T-helper 17 cell (primary cell): ENCODE measurements at places on chromosomes 5 and 9. TPM values are rescaled to one million over a fixed set of nuclear protein-coding genes. Genes with fewer than 3 reads are reported as not detected.

DNA sequence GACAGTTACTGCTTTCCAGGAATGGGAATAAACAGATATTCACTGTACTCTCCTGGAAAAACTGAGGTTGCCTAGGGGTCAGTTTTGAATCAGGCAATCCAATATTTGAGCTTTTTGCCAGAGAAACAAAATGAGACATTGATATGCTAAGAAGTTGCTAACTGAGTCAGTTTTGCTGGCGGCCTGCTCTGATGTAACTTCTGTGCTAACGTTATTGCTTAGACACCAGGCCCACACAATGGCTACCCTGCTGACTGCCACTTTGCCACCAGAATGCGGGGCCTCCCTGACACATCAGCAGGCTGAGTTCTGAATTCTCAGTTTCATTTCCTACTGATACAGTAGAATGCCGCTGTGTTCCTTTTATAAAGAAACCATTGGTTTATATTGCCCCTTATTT lies 18.2 kb upstream of the ZNF618 start:
- H3K27ac ChIP-seq: no peak overlapping the region
- H3K27me3 ChIP-seq: peaks cover 41% of the 10 kb centered on the region
- H3K4me1 ChIP-seq: no peaks in the 10 kb centered on the region
- H3K36me3 ChIP-seq: no peaks in the 10 kb centered on the region
- no peak overlapping the region for H3K4me3 ChIP-seq

DNA sequence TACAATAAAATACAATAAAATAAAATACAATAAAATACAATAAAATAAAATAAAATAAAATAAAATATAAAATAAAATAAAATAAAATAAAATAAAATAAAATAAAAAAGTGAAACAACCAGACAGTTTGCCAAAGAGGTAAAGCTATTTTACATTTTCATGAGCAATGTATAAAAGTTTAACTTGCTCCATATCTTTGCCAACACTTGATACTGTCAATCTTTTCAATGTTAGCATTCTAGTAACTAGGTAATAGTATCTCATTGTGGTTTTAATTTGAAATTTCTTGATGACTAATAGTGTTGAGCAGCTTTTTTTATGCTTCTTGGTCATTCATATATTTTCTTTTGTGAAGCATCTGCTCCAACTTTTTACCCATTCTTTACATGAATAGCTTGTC lies 17.3 kb downstream of the TTC33 start:
- H3K4me3 ChIP-seq: no peak overlapping the region
- DNase-seq: no peak
- H3K27me3 ChIP-seq: no peaks in the 10 kb centered on the region
- H3K4me1 ChIP-seq: peaks cover 24% of the 10 kb centered on the region
- H3K36me3 ChIP-seq: peaks cover 13% of the 10 kb centered on the region

DNA sequence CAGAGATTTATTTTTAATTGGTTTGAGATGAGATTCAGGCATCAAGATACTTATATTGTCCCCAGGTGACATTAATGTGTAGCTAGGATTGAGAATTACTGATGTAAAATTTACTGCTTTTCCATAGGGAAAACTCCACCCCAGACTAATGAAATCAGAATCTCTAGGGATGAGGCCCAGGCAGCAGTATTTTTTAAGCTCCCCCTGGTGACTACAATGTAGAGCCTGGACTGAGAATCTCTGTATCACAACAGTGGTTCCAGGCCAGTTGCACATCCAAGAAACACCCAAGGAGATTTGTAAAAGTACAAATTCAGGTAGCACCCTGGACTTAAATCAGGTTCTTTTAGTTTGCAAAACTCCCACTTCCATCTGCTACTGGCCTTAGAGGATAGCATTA lies 185.7 kb downstream of the MARCHF11 start:
- no peak overlapping the region for H3K4me3 ChIP-seq
- no peaks in the 10 kb centered on the region for H3K4me1 ChIP-seq
- H3K36me3 ChIP-seq: no peaks in the 10 kb centered on the region
- no peaks in the 10 kb centered on the region for H3K27me3 ChIP-seq

DNA sequence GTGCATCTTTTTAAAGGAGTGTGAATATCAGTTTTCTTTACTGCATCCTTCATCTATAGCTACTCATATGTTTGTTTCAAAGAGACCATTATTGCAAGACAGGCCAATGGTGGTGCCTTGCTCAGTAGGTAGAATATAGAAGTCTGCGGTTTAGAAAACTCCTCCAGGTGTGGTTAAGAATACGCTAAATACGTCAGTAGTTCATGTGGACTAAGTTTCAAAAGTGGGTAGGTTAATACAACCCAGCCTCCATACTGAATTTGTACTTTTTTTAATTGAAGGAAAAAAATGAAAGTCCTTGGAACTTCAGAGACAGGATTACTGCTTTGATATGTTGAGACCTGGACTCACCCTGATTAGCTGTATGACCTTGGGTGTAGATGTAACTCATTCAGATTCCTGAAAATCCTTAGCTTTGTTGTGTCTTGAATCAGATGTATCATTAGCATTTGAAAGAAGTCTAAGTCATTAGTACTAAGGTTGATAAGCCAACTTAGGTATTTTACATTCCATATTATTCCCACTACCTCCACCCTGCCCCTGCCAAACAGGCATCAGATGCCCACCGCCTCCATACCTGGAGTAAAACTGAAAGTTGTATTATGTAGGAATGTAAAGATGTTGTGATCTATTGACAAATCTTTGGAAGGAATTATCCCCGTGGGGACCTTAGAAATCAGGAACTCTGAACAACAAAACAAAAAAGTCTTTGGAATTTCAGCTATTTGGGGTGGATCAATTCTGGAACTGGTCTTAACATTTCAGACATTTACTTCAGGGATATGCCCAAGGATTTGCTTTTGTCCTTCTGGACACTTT lies 6.1 kb downstream of the BASP1 start:
- no peaks in the 10 kb centered on the region for H3K36me3 ChIP-seq
- DNase-seq: no peak
- no peaks in the 10 kb centered on the region for H3K4me1 ChIP-seq

- H3K27ac ChIP-seq: no peak overlapping the region
- DNase-seq: no peak
- H3K36me3 ChIP-seq: no peaks in the 10 kb centered on the region
- no peak overlapping the region for H3K4me3 ChIP-seq
- no peaks in the 10 kb centered on the region for H3K4me1 ChIP-seq
Observed at GRCh38 chr9:3740690-3741419, 215.1 kb upstream of the RFX3 start.

DNA sequence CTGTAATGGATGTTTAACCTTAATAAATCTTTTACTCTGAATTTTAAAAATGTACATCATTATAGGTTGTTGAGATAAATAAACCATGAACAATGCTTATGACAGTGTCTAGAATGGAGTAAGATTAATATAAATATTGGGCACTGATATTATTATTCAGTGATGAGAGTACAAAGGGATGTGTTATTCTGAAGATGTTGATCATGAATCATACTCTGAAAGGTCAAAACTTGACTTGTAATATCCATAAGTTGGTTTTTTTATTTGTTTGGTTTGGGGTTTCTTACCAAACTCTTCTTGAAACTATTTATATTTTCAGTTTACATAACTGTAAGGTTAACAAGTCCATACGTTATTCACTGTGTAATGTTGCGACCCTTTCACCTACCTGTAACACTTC lies 163.2 kb downstream of the MPDZ start:
- H3K4me1 ChIP-seq: no peaks in the 10 kb centered on the region
- DNase-seq: no peak
- no peak overlapping the region for H3K27ac ChIP-seq
- H3K27me3 ChIP-seq: no peaks in the 10 kb centered on the region
- H3K36me3 ChIP-seq: no peaks in the 10 kb centered on the region
- H3K4me3 ChIP-seq: no peak overlapping the region

- no peak for DNase-seq
- H3K4me1 ChIP-seq: no peaks in the 10 kb centered on the region
- peaks cover 18% of the 10 kb centered on the region for H3K27me3 ChIP-seq
- no peak overlapping the region for H3K4me3 ChIP-seq
- no peak overlapping the region for H3K27ac ChIP-seq
Observed at GRCh38 chr9:2337131-2337530, 284.5 kb upstream of the VLDLR start.

GRCh38 chr5:94245608-94246007 lies 372.8 kb downstream of the KIAA0825 start:
- H3K4me3 ChIP-seq: no peak overlapping the region
- no peaks in the 10 kb centered on the region for H3K4me1 ChIP-seq
- no peaks in the 10 kb centered on the region for H3K27me3 ChIP-seq
- no peaks in the 10 kb centered on the region for H3K36me3 ChIP-seq
- DNase-seq: no peak

GRCh38 chr5:74167930-74168315 lies 472.6 kb downstream of the ENC1 start:
- H3K27ac ChIP-seq: no peak overlapping the region
- H3K27me3 ChIP-seq: peaks cover 22% of the 10 kb centered on the region

GRCh38 chr5:6730407-6730806 lies 17.2 kb downstream of the TENT4A start:
- H3K36me3 ChIP-seq: no peaks in the 10 kb centered on the region
- H3K27ac ChIP-seq: peak overlapping the region; percentile 77
- no peak for DNase-seq
- H3K4me3 ChIP-seq: no peak overlapping the region
- no peaks in the 10 kb centered on the region for H3K27me3 ChIP-seq

GRCh38 chr9:89678396-89679015 lies 73.7 kb downstream of the GADD45G start:
- no peak overlapping the region for H3K27ac ChIP-seq
- no peak overlapping the region for H3K4me3 ChIP-seq
- peaks cover 2% of the 10 kb centered on the region for H3K4me1 ChIP-seq
- no peaks in the 10 kb centered on the region for H3K27me3 ChIP-seq
- no peak for DNase-seq

DNA sequence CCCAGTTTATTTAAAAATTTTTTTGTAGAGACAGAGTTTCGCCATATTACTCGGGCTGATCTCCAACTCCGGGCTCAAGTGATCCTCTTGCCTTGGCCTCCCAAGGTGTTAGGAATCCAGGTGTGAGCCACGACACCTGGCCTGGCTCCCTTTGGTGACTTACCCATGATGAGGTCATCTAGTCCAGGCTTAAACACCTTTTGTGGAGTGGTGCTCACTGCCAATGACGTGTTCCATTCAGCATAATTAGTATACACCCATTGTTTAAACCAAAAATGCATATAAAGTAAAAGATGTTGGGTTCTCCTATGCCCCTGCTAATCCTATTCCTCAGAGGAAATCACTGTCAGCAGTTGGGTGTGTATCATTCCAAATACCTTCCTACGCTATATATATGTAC lies 91.0 kb downstream of the HSPA4 start:
- H3K4me3 ChIP-seq: no peak overlapping the region
- no peaks in the 10 kb centered on the region for H3K27me3 ChIP-seq
- no peaks in the 10 kb centered on the region for H3K4me1 ChIP-seq
- no peak overlapping the region for H3K27ac ChIP-seq
- DNase-seq: no peak
- no peaks in the 10 kb centered on the region for H3K36me3 ChIP-seq

DNA sequence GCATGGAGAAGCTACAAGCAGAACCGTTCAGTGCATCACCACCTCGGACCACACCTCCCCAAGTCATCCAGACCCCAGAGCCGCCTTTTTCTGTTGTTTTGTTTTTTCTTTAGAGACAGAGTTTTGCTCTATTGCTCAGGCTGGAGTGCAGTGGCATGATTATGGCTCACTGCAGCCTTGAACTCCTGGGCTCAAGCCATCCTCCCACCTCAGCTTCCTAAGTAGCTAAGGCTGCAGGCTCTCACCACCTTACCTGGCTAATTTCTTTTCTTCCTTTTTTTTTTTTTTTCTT lies 13.5 kb upstream of the SFXN1 start:
- H3K36me3 ChIP-seq: peaks cover 5% of the 10 kb centered on the region
- peaks cover 27% of the 10 kb centered on the region for H3K27me3 ChIP-seq

DNA sequence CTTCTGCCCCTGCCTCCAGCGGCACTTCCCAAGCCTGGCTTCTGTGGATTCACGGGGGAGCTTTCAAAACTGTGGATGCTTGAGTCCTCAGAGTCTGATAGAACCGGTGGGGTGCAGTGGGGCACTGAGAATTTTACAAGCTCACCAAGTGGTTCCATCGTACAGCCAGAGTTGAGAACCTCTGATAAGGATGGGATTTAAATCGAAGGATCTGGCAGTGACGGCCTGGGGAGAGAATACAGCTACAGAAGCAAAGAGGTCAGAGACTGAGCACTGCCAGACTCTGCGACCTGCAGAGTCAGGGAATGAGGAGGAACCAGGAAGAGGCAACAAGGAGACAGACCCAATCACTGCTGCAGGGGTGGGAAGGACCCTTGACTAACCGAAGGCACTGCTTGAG lies 124.6 kb upstream of the BOD1 start:
- no peak overlapping the region for H3K4me3 ChIP-seq
- H3K27me3 ChIP-seq: no peaks in the 10 kb centered on the region
- peaks cover 15% of the 10 kb centered on the region for H3K4me1 ChIP-seq
- H3K36me3 ChIP-seq: no peaks in the 10 kb centered on the region
- DNase-seq: no peak

DNA sequence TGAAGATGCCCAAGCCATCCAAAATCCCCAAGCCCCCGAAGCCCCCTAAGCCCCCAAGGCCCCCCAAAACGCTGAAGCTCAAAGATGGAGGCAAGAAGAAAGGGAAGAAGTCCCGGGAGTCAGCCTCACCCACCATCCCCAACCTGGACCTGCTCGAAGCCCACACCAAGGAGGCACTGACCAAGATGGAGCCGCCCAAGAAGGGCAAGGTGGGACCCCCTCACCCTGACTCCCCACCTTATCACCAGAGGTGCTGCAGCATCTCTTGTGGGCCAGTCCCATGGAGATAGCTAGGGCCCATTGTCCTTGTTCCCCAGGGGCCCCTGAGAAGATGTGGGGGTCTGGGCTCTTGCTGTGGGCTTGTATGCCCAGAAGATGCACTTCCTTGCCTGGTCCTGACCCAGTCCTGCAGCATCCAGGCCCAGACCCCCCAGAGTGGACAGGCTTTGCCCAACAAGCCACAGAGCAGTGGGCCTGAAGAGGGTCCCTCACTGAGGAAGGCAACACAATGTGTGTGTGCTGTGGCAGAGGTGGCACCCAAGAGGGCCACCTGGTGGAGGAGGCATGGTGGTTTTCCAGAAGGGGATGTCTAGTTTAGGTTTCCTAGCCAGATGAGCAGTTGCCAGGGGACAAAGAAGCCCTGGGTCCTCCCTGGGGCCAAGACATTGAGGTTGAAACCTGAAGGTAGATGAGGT lies 84.1 kb downstream of the PHF2 start:
- H3K27ac ChIP-seq: no peak overlapping the region
- H3K27me3 ChIP-seq: no peaks in the 10 kb centered on the region
- H3K36me3 ChIP-seq: no peaks in the 10 kb centered on the region
- H3K4me1 ChIP-seq: no peaks in the 10 kb centered on the region

GRCh38 chr5:42812620-42813019 lies 928 bp upstream of the SELENOP start:
- H3K27me3 ChIP-seq: no peaks in the 10 kb centered on the region
- DNase-seq: no peak
- H3K4me1 ChIP-seq: peaks cover 3% of the 10 kb centered on the region
- H3K27ac ChIP-seq: no peak overlapping the region
- no peak overlapping the region for H3K4me3 ChIP-seq

Gene PFDN1
- 35.2 TPM for total RNA-seq

Gene IFNA13
- not detected for total RNA-seq

Gene PCDHA1
- not detected for total RNA-seq

Gene ADGRD2
- total RNA-seq: not detected

Gene HAVCR2
- 2.3 TPM for total RNA-seq

Gene RANBP3L
- not detected for total RNA-seq

Gene OR2S2
- not detected for total RNA-seq

Gene COMMD10
- total RNA-seq: 32.5 TPM
